GF-D8 (cell line): ENCODE measurements at places on chromosomes 1 and 21.

DNA sequence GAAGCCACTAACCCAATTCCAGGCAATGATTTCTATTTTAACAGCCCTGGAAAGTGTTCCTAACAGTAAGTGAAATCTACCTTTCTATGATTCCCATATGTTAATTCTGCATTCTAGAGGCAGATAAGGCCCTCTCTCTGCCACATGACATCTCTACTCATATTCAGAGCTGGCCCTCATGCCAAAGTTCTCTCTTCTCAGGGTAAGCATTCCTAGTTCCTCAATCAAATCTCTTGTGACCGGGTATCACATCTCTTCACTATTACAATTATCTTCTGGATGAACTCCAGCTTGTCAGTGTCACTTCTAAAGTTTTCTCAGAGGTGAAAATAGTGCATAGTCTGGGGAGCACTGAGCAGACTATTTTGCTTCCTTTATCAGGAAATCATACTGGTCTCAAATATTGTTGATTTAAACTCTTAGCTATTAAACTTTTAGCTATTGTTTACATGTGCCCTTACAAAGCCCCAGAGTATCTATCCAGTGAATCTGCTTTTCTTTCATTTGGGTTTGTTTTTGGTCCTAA lies 66.4 kb upstream of the TNFSF18 start:
- DNase-seq, result no peak

DNA sequence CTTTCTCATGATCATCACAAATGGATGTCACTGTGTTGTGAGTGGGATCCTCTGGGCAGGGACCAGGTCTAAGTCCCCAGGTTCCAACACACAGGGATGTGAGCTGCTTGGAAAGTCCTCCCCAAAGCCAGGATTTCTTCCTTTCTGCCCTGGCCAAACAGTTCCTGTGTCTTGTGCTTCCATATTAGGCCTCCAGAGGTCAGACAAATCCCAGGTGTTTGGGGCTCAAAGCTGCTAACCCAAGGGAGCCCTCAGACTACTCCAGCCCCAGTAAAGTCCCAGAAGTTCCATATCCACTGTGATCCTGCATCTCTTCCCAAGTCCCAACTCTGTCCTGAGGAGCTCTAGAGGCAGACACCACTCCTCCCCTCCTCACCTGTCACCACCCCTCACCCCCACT lies 27.7 kb upstream of the MAGOH start:
- DNase-seq, result no peak

DNA sequence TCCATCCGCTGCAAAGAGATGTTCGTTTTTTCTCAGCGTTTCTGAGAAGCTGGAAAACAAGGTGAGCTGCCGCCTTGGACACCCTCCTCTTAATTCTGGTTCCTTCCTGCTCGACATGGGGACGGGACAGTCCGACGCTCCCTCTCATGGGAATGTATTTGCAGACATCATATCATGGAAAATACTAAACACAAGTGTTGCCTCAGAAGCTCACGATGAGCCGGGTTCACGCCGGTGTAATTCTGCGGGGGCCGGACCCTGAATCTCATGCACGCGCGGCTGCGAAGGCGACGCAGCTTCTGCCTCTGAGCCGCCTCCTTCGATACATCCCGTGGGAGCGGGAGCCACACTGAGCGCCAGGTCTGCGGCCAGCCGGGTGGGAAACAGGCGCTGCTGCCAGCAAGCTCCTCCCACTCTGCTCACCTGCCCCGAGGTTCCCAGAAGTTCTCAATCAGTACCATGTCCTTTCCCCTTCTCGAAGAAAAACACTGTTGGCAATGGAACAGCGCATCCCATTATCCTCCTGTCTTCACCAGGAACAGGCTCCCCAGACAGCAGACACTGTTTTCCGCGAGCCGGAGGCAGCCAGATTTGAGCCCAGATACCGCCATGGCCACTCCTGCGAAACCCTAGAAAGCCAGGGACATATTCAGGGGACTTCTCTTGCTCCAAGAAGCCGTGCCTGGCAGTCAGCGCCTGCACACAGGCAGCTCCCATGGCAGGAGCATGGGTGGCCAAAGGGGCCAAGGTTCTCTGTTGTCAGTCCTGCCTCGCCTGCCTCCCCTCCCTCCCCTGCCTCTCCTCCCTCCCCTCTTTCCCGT lies 98.0 kb downstream of the WDR4 start:
- DNase-seq, result no peak

GRCh38 chr1:231420299-231420958 lies 1.7 kb downstream of the EGLN1 start:
- peak; percentile 48 for DNase-seq

DNA sequence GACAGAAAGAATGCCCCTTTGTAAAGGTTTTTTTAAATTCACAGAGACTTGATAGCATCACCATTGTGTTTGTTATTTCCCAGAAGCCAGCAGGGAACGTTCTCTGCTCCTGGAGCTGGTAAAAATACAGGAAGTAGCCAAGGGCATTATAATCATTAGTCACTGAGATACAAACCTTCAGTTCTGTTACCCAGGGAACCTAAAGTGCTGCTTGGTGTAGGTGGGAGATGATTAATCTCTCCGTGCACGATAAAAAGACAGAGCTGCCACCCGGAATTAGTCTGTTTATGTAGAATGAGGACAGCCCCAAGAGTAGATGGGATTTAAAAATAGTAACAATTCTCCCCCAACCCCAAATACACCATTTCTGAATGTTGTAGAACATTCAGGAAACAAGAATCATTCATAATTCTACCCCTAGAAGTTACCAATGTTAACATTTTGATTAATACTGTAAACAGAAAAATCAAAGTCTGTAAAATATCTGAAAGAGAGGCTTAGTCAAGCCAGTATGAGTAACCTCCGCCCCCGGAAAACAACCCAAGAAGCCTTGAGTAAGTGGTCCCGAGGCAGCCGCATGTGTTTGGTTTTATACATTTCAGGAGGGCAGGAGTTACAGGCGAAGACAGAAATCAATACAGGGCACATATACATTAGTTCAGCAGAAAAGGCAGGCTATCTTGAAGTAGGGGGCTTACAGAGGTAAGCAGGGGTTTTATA lies 45.3 kb upstream of the CTBS start:
- no peak for DNase-seq

DNA sequence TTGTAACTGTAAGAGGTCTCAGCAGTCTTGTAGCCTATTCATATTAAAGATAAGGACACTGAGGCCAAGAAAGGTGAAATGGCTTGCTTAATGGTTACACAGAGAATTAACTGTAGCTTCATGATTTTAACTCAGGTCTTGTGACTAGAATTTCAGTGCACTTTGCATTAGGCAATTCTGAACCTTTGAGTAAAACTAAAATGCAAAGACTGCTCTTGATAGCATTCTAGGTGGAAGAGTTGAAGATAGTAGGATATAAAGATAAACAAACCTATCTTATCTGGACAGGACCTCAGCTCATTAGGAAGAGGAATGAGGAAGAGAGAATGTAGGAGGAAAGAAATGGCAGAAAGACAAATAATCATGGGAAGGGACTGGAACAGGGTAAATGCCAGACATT lies 68.6 kb upstream of the RGL1 start:
- DNase-seq, result no peak

GRCh38 chr1:172054172-172054571 lies 212.9 kb downstream of the DNM3 start:
- no peak for DNase-seq

DNA sequence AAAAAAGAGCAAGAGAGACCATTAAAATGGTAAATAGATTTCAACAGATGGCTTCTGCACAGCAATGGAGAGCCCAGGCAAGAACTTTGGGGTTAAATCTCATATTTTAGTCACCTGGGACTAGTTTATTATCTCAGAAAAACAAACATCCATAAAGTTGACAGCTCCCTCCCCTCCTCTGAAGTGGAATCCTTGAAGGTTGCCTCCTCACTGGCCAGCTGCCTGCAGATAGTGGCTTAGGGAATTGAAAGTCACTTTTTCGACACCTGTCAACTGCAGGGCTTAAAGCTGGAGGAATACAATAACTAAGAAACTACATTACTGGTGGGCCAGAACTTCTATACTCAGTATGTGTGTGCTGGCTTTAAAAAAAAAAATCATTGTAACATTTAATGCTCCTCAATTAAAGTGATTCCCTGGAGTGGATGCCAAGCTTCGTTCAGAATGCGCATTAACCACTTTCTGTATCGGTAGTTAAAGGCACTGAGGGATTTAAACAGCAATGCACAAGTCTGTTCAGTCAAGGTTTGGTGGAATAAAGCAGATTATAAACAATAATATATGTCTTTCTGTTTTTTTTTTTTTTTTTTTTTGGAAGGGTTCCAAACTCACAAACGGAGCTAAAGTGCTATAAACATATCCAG lies 52.5 kb downstream of the LHX4 start:
- no peak for DNase-seq

DNA sequence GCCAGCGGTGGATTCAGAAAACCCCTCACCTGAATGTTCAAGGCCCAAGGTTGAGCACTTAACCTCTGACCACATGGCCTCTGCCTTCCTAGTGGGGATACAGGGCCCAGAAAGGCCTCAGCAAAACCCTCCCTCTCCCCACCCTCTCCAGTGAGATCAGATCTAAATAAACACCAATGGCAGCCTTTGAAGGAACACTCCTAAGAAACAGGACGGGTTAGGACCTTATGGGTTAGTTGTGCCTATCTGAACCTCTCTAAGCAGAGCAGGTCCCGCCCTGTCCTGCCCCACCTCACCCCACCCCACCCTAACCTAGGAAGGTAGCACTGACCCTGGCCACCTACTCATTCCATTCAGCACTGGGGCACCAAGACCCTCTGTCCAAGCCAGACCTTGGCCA lies 7.9 kb upstream of the GRHL3 start:
- no peak for DNase-seq

GRCh38 chr1:35264871-35265270 lies 3.6 kb upstream of the ZMYM4 start:
- peak; percentile 57 for DNase-seq
